ENCODE measurements at places on chromosomes 6 and 20. TPM values are rescaled to one million over a fixed set of nuclear protein-coding genes. Genes with fewer than 3 reads are reported as not detected.

Gene CST3
- 519 TPM for total RNA-seq

Gene SLC35F1
- not detected for total RNA-seq

Gene CNR1
- not detected for total RNA-seq

Gene NOX3
- not detected for total RNA-seq

Gene KLHDC3
- total RNA-seq: 86.2 TPM

Gene RSPO4
- total RNA-seq: not detected

Gene MAPK13
- 5.9 TPM for total RNA-seq

Gene TFAP2C
- total RNA-seq: not detected

Gene MDC1
- 12.5 TPM for total RNA-seq

Gene ULBP3
- 12.5 TPM for total RNA-seq

Gene SEMG2
- total RNA-seq: not detected

Gene FAM229B
- total RNA-seq: 6.6 TPM

Gene PLAGL1
- total RNA-seq: 13.0 TPM

Gene ECHDC1
- total RNA-seq: 51.6 TPM

Gene EPPIN
- total RNA-seq: not detected

Gene POPDC3
- total RNA-seq: 0.34 TPM

Gene DDX39B
- total RNA-seq: 338 TPM

Gene SNAI1
- 11.3 TPM for total RNA-seq

Gene SFTA2
- total RNA-seq: not detected

Gene RIPPLY2
- not detected for total RNA-seq

Gene CDH4
- 3.6 TPM for total RNA-seq

Gene RAET1L
- not detected for total RNA-seq

Gene BTN1A1
- not detected for total RNA-seq

Gene TRIM15
- not detected for total RNA-seq

Gene OTOR
- not detected for total RNA-seq

Gene DZANK1
- 0.69 TPM for total RNA-seq

Gene COL10A1
- not detected for total RNA-seq

Gene ASF1A
- 15.7 TPM for total RNA-seq

Gene CYP21A2
- total RNA-seq: not detected

Gene CD109
- total RNA-seq: 55.0 TPM

Gene C6orf58
- total RNA-seq: not detected

Gene SCGN
- not detected for total RNA-seq

Gene KIAA0408
- not detected for total RNA-seq

Gene NNAT
- total RNA-seq: not detected

Gene PHACTR3
- not detected for total RNA-seq

Gene FRK
- total RNA-seq: under 0.01 TPM

Gene TOMM34
- total RNA-seq: 56.7 TPM

Gene SLA2
- not detected for total RNA-seq

Gene AAR2
- total RNA-seq: 27.6 TPM

Gene C20orf202
- total RNA-seq: not detected

Gene SLPI
- not detected for total RNA-seq

Gene SCRT2
- not detected for total RNA-seq

Gene C6orf89
- 31.7 TPM for total RNA-seq

Gene SLC22A16
- total RNA-seq: not detected

Gene OR12D3
- total RNA-seq: not detected

Gene BTNL2
- total RNA-seq: not detected

Gene PTK6
- total RNA-seq: not detected

Gene KIAA1755
- total RNA-seq: not detected

Gene WFDC5
- total RNA-seq: not detected

Gene PRKN
- total RNA-seq: 0.13 TPM

Gene FAM209B
- total RNA-seq: not detected

Gene SPAG4
- 3.2 TPM for total RNA-seq

Gene PXDC1
- total RNA-seq: 96.5 TPM

Gene ID4
- 0.20 TPM for total RNA-seq

Gene SLC22A2
- not detected for total RNA-seq

Gene ESR1
- total RNA-seq: not detected

Gene SLC4A11
- 3.1 TPM for total RNA-seq

Measured in mammary microvascular endothelial cell (primary cell).